ENCODE measurements at places on chromosomes 5 and 9.

GRCh38 chr9:92617951-92618510 lies 51.9 kb downstream of the IPPK start:
- DNase-seq = no peak

- no peak for DNase-seq
Measured at GRCh38 chr5:39202597-39203274, 16.6 kb downstream of the FYB1 start.

DNA sequence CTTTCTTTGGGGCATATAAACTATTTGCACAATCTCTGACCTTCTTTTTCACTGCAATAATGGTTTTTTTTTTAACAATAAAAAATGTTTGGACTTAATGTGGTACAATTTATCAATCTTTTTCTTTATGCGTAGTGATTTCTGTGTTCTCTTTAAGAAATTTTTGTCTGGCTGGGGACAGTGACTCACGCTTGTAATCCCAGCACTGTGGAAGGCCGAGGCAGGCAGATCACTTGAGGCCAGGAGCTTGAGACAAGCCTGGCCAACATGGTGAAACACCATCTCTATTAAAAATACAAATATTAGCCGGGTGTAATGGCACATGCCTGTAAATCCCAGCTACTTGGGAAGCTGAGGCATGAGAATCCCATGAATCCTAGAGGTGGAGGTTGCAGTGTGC lies 72.3 kb downstream of the STK32A start:
- no peak for DNase-seq

- DNase-seq = no peak
Measured at GRCh38 chr5:26470439-26470838, 567.9 kb downstream of the CDH9 start.

DNA sequence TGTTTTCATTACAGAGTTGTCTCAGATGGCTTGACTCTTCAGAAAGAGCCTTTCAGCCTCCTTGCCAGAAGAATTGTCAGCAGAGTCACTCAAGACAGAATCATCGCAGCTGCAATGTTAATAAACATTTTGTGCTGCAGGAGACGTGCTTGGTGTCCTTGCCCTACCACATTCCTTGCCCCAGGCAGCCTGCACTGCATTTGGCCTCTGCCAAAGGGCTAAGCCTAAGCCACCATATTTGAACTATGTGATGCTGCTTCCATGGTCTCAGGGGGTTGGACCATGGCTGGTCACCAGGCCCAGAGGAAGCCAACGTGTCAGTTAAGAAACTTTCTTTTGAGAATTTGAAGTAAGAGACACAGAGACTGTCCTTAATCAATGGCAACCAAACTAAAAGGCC lies 145.4 kb downstream of the ACTL7B start:
- DNase-seq = no peak

DNA sequence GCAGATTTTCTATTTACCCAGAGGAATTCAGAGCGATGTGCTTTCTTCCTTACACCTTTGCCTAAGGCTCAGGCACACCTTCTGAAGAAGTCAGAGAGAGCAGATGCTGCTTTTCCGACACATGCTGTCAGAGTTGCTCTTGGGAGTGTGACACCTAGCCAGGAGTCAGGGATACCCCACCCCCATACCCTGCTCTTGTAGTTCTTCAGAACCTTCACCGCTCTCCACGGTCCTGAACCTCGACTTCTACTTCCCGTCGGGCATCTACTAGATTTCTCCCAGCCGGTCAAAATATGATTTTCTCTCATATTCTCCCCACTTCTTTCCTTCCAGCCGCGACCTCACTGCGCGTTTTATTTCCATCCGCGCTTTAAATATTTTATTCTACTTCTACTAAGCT lies 1.7 kb downstream of the GRIN3A start:
- DNase-seq = no peak

DNA sequence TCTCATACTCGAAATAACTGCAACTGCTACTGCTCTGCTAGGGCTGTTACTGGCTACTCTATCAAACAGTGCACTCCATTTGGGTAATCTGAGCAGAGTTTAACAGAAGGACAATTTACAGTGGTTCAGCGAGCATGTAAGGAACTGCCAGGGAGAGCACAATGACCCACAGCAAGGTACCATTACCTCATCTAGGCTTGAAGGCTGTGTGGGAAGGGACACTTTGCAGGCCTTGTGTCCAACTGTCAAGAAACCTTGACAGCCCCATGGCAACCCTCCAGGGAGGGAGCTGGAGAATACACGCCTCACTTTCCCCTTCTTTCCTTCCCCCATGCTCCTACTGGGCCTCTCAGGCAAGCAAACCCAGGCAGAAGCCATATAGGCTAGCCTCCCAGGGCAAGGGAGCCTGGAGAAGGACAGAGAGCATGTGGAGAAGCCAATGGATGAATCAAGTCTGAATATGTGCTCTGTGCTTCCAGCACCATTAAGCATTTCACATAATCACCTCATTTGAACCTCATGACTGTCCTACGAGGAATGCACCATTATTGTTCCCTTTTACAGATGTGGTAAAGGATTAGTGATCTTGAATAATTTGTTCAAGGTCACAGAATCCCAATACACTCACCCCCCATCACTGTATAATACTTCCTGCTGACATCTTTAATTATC lies 49.9 kb upstream of the JAK2 start:
- DNase-seq = peak; percentile 6

- no peak for DNase-seq
Measured at GRCh38 chr5:140153905-140154304, 21.1 kb upstream of the CYSTM1 start.

DNA sequence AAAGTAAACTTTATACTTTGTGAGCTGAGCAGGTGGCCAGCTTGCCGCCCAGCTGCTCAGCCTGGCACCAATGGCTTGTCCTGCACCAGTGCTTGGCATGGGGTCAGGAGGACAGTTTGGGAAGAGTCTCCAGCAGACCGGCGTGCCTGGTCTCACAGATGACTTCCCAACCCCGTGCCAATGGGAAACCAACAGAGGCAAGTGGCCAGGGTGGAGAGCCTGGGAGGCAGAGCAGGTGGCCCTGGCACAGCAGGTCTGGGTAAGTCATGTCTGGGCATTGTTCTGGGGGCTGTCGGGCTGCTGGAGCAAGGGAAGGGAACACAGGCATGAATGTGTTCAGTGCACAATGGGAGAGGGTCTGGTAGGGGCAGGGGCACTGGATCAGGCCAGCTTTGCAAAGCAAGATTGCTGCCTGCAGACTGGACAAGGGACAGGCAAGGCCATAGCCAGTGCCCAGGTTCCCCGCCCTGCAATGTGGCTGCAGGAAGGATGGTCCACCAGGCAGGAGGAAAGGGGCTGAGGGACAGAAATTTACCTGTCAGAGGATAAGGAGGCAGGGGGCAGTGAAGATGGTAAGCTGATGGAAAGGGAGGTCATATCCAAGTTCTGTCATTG lies 76.2 kb upstream of the ALDH1B1 start:
- DNase-seq = no peak

DNA sequence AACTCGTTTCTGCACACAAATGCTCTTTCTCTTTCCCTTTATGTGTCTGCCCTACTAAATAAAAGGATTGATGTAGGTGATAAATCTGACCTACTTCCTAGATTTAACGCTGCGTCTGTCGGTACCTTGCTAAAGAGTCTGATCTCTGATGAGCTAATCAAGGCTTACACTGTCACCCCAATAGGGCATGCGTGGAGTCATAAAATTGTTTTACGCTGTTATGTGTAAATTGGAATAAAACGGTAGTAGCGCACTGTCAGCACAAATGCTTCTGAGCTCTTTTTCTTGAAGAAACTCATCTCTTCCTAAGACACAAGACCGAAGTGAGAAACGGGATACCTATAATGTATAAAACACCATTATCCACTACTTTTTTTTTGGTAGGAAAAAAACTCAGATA lies 2106.3 kb upstream of the WWC1 start:
- no peak for DNase-seq

- no peak for DNase-seq
Measured at GRCh38 chr5:163645421-163646416, 140.3 kb downstream of the MAT2B start.

DNA sequence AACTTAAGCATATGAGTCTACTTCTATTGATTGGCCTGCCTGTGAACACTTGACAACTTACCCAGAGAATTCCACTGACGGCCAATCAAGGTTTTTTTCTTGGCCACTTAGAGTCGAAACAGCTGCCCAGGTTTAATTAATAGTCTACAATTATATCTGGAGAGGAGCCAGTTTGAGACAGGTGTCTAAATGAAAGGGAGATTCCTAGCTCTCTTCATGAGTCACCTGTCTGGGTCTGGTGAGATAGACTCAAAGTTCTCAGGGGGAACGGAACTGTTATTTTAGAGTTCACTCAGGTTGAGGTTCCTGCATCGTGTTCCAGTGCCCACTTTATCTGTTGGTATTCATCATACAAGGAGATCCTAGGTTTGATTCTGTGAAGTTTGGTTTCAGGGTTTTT lies 111.0 kb downstream of the CD180 start:
- no peak for DNase-seq

DNA sequence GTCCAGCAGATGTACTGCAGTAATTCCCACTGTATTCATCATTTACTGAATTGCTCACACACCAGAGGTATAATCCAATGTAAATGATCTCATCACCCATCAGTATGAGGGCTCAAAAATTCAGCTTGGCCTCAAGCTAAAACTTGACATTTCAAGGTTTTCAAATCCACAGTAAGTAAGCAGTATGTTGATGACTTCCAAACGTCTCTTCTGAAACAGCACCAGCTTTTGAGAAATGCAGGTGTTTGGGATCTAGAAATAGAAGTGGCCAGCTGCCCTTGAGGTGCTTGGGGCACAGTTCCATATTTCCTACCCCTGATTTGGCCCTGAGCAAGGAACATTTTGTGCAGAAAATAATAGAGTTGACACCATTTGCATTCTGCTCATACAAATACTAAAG lies 388.0 kb upstream of the TUSC1 start:
- DNase-seq = no peak

- no peak for DNase-seq
Measured at GRCh38 chr5:176173647-176174046, 64.6 kb upstream of the SIMC1 start.

- DNase-seq = no peak
Measured at GRCh38 chr9:134656334-134657006, 14.9 kb downstream of the COL5A1 start.

- DNase-seq = no peak
Measured at GRCh38 chr5:146118322-146118721, 12.9 kb upstream of the PLAC8L1 start.

DNA sequence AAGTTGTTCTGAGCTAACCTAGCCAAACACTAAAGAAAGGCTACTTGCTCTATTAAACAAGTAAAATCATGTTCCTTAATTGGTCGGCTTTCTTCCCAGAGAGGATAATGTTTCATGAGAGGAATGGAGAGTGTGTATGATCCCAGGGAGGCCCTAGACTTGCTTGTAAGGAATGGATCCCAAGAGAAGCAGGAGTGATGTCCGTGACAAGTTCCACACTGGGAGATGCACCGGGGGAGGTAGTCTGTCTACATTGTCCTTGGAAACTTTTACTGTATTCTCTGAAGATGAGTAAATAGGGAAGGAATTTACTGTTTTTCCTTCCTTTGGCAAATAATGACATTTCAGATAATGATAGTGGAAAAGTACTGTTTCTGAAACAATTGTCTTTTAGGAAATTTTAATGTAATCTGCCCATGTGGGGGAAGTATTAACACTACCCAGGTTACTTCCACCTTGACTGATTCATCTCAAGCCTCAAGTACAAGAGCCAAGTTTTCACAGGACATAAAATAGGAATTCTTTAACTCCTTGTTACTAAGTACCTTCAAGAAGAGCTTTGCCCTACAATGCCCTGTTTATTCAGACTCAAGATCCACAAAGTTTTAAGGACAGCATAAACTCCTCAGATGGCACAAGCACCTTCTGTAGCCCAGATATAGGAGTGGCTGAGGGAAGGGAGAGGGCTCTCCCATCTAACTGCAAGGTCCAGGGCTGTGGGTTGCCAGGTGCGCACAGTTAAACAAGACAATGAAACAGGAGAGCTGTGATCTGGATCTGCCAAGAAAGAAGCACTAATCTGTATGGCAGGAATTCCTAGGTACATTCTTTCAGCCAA lies 152.1 kb downstream of the GNA14 start:
- peak; percentile 32 for DNase-seq

All from RPMI7951 (cell line).